ENCODE measurements at places on chromosomes 4 and X.

GRCh38 chr4:138204507-138204906 is 37.6 kb downstream of the SLC7A11 start:
- no peak for DNase-seq

DNA sequence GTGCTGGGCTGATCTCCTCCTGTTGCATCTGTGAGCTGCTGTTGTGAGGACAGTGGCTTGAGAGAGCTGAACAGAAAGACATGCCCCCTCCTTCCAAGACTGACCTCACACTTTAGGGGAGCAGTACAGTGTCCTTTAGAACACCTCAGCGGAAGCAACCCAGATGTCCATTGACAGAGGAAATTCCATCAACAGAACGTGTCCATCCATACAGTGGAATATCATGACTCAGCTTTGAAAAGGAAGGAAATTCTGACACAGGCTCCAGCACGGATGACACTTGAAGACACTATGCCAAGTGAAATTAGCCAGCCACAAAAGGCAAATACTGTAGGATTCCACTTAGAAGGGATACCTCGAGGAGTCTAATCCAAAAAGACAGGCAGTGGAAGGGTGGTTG is 103.5 kb downstream of the GPR143 start:
- no peak for DNase-seq

- peak; percentile 2 for DNase-seq
Observed at GRCh38 chr4:30717208-30718020, 2.8 kb upstream of the PCDH7 start.

- DNase-seq: no peak
Observed at GRCh38 chrX:356385-357034, 30.2 kb downstream of the PPP2R3B start.

- no peak for DNase-seq
Observed at GRCh38 chr4:16665942-16666551, 232.4 kb downstream of the LDB2 start.

DNA sequence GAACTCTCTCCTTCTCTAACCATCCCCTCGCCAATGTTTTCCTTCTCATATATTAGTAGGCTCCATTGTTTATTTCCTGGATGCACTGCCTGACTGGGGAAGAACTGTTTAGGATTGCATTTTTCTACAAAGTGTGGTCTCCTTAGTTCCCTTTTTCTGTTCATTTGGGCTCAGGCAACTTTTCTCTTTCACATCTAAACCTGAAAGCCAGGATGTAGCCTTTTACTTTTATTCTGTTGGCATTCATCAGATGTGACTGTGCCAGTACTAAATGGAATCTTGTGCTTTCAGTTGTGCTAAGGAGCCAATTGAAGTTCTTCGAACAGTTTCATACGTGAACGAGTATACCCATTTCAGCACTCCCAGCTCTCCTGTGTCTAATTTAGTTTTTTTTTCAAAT is 59.8 kb downstream of the DDIT4L start:
- no peak for DNase-seq

- no peak for DNase-seq
Observed at GRCh38 chr4:147987252-147987651, 255.4 kb downstream of the ARHGAP10 start.

DNA sequence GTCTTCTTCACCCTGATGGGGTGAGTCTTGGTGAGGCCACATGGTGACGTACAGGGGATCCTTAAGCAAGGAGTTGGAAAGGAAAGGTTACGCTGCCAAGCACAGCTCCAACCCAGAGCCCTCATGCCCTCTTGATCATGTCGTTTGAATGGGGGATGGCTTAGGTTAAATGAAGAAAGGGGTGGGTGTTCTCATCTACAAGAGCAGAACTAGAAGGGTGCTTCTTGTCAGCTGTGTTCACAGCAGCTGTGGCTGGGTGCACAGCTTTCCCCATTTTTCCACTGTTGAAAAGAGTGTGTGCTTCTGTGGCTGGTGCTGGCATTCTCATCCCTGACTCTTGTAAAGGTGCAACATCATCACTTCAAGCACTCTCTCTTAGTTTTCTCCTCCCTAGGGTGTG is 15.5 kb upstream of the SCRG1 start:
- DNase-seq: no peak

DNA sequence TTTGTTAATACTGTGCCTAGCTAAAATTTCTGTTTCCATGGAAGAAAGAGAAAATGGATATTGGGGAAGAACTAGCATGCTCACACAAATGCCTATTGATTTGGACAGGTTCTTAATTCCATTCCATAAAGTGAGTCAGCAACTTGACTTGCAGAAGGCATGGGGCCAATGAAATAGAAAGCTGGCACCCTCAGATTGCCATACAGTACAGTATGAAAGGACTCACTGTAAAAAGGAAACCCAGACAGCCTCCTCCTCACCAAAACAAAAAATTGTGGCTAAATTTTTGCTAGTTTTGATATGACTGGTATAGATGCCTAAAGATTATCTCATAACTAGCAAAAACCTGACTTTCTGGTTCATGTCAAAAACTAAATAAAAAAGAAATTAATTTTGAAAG is 11.2 kb upstream of the TAB3 start:
- DNase-seq: no peak

GRCh38 chr4:34105311-34105710 is 2139.0 kb downstream of the ARAP2 start:
- no peak for DNase-seq

GRCh38 chrX:107537815-107538214 is 88.4 kb downstream of the FRMPD3 start:
- no peak for DNase-seq

GRCh38 chrX:9665113-9665512 is 100.5 kb downstream of the GPR143 start:
- DNase-seq: no peak

GRCh38 chr4:142331646-142332045 is 514.5 kb downstream of the INPP4B start:
- no peak for DNase-seq

DNA sequence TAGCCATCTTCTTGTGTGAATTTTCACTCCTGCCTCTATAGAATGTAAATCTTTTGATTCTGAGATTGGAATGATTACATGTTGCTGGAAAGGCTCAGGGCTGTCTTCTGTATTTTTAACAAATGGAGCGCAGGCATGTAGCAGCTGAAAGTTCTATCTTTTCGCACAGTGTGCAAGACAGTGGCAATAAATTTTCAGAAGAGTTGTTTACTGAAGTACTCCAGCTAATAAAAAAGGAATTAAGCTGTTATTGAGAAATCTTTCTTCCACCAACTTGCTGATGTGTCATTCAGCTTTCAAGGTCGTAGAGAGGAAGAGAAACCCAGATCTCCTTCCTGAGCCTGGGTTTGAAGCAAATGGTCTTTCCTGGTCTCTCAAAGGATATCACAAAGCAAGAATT is 122.0 kb upstream of the PUDP start:
- DNase-seq: no peak
